ENCODE measurements at places on chromosomes 6 and 20. TPM values are rescaled to one million over a fixed set of nuclear protein-coding genes. Genes with fewer than 3 reads are reported as not detected.

- no peak overlapping the region for H3K4me3 ChIP-seq
- DNase-seq: peak; percentile 61
- H3K4me1 ChIP-seq: peaks cover 9% of the 10 kb centered on the region
- H3K27me3 ChIP-seq: no peaks in the 10 kb centered on the region
- H3K27ac ChIP-seq: no peak overlapping the region
- peaks cover 8% of the 10 kb centered on the region for H3K36me3 ChIP-seq
Measured at GRCh38 chr6:52407467-52407866, 12.7 kb upstream of the EFHC1 start.

DNA sequence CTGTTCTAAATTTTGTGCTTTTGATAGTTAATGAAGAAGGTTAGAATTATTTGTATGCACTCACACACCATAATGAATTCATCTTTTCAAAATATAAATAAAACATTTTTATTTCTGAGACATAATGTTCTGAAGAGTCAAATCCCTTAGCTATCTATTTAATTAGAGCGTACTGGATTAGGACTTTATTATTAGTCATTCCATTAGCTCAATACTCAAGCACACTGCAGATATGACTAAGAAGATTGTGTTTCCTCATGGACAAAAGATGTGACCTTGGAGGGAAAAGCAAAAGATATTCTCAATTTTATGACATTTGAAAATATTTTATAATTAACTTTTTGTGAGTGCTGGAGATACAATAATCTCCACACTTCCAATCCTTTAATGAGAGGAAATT is 666.4 kb downstream of the CD109 start:
- no peaks in the 10 kb centered on the region for H3K36me3 ChIP-seq
- no peak overlapping the region for H3K4me3 ChIP-seq
- DNase-seq: no peak
- no peaks in the 10 kb centered on the region for H3K27me3 ChIP-seq

- H3K27me3 ChIP-seq: no peaks in the 10 kb centered on the region
- DNase-seq: peak; percentile 83
- no peak overlapping the region for H3K4me3 ChIP-seq
- no peaks in the 10 kb centered on the region for H3K36me3 ChIP-seq
- H3K4me1 ChIP-seq: peaks cover 5% of the 10 kb centered on the region
Measured at GRCh38 chr6:137240168-137240567, 21.0 kb upstream of the IFNGR1 start.

- peaks cover 2% of the 10 kb centered on the region for H3K27me3 ChIP-seq
- H3K27ac ChIP-seq: no peak overlapping the region
- H3K4me1 ChIP-seq: no peaks in the 10 kb centered on the region
- no peak for DNase-seq
Measured at GRCh38 chr6:85114581-85114935, 335.3 kb upstream of the NT5E start.

GSTA2 gene
- not detected for total RNA-seq

CLPSL2 gene
- total RNA-seq: not detected

GRCh38 chr6:130935978-130936377 is 108.8 kb downstream of the SMLR1 start:
- no peak for DNase-seq
- no peak overlapping the region for H3K27ac ChIP-seq
- no peaks in the 10 kb centered on the region for H3K36me3 ChIP-seq
- H3K4me3 ChIP-seq: no peak overlapping the region

DNA sequence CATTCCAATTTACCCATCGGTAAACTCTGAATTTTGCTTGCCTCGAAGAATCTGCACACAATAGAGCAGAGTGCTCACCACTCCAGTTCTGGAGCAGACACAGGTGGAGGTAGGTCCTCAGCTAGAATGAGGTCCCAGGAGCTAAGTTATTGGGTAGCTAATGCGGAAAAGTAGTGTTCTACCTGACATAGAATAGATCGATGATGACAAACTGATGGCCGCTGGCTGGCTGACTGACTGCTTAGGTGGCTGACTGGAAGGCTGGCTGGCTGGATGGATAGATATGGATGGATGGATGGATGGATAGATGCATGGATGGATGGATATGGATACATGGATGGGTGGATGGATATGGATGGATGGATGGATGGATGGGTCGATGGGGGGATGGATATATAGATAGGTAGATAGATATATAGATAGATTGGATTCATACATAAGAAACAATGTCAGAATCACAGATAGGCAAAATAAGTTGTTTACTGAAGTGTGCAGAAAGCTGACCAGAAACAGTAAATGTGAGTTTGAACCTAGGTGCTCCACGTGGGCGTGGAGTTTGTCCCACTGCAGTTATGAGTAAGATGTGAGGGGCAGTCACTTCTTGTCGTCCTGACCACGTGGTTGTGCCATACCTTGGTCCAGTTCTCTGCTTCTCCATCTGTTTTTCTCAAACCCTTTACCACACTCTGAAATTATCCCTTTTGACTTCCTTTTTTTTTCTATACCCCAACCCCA is 62.1 kb downstream of the TBXT start:
- H3K27ac ChIP-seq: no peak overlapping the region
- H3K4me3 ChIP-seq: no peak overlapping the region
- H3K36me3 ChIP-seq: no peaks in the 10 kb centered on the region
- peaks cover 6% of the 10 kb centered on the region for H3K27me3 ChIP-seq
- no peak for DNase-seq
- no peaks in the 10 kb centered on the region for H3K4me1 ChIP-seq

DNA sequence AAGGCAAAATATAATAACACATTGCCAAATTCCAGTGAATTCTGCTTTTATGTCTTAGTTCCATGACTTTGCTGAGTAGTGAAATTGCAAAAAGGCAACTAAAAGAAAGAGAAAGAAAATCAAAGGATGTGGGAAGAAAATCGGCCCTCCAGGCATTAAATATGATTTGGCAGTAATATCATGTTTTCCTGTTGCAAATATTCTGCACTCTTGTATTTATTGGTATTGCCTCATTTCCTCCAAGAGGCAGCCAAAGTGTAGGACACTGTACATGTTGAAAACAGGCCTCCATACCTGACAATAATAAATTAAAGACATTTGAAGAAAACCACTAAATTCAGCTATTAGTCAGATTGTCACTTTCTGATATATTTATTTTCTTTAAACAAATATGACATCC is 460.0 kb upstream of the NOX3 start:
- no peaks in the 10 kb centered on the region for H3K4me1 ChIP-seq
- no peak overlapping the region for H3K4me3 ChIP-seq
- no peaks in the 10 kb centered on the region for H3K27me3 ChIP-seq
- no peak for DNase-seq

GRCh38 chr20:9129756-9130155 is 60.9 kb downstream of the PLCB4 start:
- DNase-seq: no peak
- no peaks in the 10 kb centered on the region for H3K27me3 ChIP-seq
- peaks cover 2% of the 10 kb centered on the region for H3K36me3 ChIP-seq
- no peak overlapping the region for H3K4me3 ChIP-seq

DNA sequence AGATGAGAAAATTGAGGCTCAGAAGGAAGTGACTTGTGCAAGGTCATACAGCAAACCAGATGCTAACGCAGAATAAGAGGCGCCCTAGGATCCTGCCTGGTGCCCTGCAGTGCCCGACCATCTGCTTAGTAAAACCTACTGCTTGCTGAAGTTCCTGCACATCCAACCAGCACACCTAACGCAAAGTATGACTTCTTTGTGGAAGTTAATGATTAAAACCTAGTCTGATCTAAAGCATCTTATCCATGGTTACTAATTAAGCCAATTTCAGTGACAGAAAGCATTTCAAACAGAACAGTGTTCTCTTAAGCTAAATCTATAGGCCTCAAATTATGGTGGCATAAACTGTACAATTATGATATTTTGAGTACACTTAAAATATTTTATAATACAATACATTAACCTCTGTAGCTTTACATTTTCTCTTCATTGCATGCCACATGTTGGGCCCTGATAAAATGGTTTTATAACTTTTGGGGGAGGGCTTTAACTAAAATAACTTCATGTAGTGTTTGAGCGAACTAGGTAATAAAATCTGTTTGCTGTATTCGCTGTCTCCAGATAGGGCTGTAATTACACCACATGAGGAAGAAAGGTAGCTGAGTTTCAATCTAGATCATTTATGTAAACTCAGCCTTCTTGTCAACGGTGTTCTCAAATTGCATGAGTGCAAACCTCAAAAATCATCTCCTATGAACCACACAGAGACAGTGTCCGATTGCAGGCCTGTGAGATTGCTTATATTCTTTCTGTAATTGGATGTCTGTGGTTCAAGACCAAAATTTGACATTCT is 37.5 kb upstream of the BEND3 start:
- no peak overlapping the region for H3K27ac ChIP-seq
- no peaks in the 10 kb centered on the region for H3K36me3 ChIP-seq
- peak; percentile 69 for DNase-seq
- H3K4me3 ChIP-seq: no peak overlapping the region
- H3K27me3 ChIP-seq: no peaks in the 10 kb centered on the region

- H3K4me3 ChIP-seq: no peak within 1 kb of the TSS
- no peaks in the 10 kb centered on the region for H3K36me3 ChIP-seq
- H3K27ac ChIP-seq: no peak within 1 kb of the TSS
- H3K4me1 ChIP-seq: no peaks in the 10 kb centered on the region
- H3K27me3 ChIP-seq: no peaks in the 10 kb centered on the region
Measured at GRCh38 chr20:59163631-59164530, at the start of gene ZNF831. Gene ZNF831 (plus strand): TSS chr20:59163821. CDS start chr20:59191020, 27,199 bp downstream.

DNA sequence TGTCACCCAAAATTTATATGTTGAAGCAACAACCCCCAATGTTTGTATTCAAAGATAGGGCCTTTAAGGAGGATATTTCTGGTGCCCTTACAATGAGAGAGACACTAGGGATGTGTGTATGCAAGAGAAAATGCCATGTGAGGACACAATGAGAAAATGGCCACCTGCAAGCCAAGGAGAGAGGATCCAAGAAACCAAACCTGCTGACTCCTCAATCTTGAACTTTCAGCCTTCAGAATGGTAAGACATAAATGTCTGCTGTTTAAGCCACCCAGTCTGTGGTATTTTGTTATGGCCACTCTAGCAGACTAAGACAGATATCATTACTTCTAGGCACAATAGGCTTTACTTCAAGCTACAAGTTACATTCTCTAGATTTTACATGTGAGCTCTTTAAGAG is 1145.1 kb upstream of the MAP3K7 start:
- no peak overlapping the region for H3K27ac ChIP-seq
- DNase-seq: no peak
- no peaks in the 10 kb centered on the region for H3K36me3 ChIP-seq
- H3K4me3 ChIP-seq: no peak overlapping the region

DNA sequence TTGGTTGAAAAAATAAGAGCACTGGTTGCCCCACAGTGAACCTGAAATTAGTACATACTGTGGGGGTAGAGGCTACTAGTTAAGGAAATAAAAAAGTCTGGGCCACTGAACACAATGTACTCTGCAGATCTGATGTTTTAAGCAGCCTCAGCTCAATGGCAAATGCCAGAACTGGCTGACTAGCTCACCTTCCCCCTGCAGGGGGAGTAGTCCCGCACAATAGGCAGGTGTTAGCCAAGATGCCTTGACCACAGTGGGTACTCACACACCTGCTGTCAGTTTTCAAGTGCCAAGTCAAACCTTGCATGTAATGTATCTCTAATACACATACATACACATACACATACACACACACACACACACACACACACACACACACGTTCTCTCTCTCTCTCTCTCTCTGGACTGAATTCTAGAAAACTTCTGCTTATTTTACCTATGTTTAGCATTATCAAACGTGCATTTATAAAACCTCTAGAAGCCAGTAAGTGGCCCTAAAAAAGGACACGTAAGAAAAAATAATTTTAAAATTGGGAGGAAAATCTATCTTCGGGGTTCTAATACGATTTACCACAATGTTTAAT is 36.1 kb downstream of the GMDS start:
- DNase-seq: peak; percentile 30
- no peaks in the 10 kb centered on the region for H3K36me3 ChIP-seq

DNA sequence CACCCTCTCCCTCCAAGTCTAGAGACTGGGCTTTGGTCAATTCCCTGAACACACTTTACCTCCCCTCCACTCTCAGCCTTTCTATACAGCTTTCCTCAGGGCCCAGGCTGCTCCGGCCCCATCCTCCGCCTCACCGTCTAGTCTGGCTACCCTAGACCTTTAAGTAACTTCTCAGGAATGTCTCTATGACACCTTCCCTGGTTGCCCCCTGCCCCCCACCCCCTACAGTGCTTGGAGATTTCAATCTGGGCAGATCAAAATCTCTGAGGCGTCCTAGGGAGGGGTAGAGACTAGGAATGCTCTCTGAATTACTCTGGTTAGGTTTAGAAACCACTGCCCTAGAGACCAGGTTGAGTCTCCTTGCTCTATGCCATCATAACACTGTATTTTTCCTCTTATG is 6.1 kb downstream of the UBE2J1 start:
- no peak for DNase-seq
- peaks cover 3% of the 10 kb centered on the region for H3K36me3 ChIP-seq
- no peak overlapping the region for H3K4me3 ChIP-seq

DNA sequence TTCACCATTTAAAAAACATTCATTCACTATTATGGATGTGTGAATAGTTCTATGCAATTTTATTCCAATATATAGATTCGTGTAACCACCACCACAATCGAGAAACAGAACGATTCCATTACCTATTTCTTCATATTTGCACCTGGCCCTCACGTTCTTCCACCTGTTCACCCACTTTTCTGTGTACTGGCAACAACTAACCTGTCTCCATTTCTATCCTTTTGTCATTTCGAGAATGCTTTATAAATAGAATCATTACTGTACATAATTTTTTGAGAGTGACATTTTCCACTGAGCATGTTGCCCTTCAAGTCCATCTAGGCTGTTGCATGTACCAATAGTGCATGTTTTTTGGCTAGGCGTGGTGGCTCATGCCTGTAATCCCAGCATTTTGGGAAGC is 23.2 kb upstream of the STX11 start:
- no peaks in the 10 kb centered on the region for H3K36me3 ChIP-seq
- H3K27me3 ChIP-seq: peaks cover 3% of the 10 kb centered on the region

STX11 gene
- 0.54 TPM for total RNA-seq

- no peak overlapping the region for H3K27ac ChIP-seq
- no peaks in the 10 kb centered on the region for H3K4me1 ChIP-seq
- no peaks in the 10 kb centered on the region for H3K27me3 ChIP-seq
- H3K4me3 ChIP-seq: no peak overlapping the region
- H3K36me3 ChIP-seq: no peaks in the 10 kb centered on the region
Measured at GRCh38 chr6:90033746-90034271, 139.5 kb downstream of the GJA10 start.

- no peak overlapping the region for H3K4me3 ChIP-seq
- H3K36me3 ChIP-seq: no peaks in the 10 kb centered on the region
- H3K27ac ChIP-seq: peak overlapping the region; percentile 86
- peaks cover 10% of the 10 kb centered on the region for H3K4me1 ChIP-seq
- DNase-seq: peak; percentile 93
Measured at GRCh38 chr20:61556111-61556510, 304.1 kb downstream of the CDH4 start.

DNA sequence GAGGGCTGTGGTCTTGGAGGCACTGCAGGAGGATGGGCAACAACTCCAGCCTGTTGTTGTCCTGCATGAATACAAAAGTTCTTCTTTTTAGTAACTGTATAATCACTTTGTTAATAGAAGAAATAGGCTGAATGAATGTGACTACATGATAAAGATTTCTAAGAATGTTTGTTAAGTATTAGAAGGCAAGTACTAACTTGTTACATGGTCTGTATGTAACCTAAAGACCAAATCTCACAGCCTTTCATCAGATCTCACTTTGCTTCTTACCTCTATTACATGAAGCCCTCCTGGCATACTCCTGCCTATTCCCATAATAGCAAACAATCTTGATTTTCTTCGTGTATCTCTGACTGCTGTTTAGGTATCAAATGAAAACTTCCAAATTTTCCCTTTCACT is 73.4 kb downstream of the REPS1 start:
- H3K36me3 ChIP-seq: peaks cover 31% of the 10 kb centered on the region
- no peaks in the 10 kb centered on the region for H3K27me3 ChIP-seq
- no peak overlapping the region for H3K4me3 ChIP-seq
- no peak overlapping the region for H3K27ac ChIP-seq

ADGRF1 gene
- not detected for total RNA-seq

RPP40 gene
- 22.2 TPM for total RNA-seq

Measured in IMR-90 (cell line).